Frontal cortex (tissue), 4 donors: ENCODE measurements at places on chromosomes 7 and 10.

GRCh38 chr7:84218681-84219080 lies 24.1 kb upstream of the SEMA3A start:
- DNase-seq, result no peak

DNA sequence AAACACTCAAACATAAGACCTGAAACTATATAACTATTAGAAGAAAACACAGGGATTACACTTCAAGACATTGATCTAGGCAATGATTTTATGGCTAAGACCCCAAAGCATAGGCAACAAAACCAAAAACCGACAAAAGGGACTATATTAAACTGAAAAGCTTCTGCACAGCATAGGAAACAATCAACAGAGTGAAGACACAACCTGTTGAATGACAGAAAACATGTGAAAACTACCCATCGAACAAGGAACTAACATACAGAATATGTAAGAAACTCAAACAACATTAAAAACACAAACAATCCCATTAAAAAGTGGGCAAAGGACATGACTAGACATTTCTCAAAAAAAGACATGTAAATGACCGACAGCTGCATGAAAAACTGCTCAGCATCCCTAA lies 109.0 kb downstream of the ALOX5 start:
- no peak for DNase-seq

GRCh38 chr7:107075863-107076574 lies 31.5 kb downstream of the PRKAR2B start:
- no peak for DNase-seq

- no peak for DNase-seq
Observed at GRCh38 chr10:59513558-59513957, 151.2 kb upstream of the FAM13C start.

DNA sequence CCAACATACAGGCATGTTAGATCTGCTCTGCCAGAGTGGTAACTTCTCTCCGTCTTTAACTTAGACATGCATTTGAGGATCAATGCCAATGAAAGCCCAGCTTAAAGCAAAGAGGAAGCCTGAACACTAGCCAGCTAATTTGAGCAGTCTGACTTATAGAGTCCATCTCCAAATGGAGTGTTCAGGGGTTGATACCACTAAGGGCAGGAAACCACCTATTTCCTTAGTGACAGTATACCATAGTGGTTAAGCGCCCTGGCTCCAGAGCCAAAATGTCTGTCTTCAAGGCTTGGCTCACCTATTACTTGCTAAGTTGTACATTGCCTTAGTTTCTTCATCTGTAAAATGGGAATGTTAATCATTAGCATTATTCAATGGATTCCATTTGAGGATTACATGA lies 678.5 kb downstream of the KCNMA1 start:
- no peak for DNase-seq

DNA sequence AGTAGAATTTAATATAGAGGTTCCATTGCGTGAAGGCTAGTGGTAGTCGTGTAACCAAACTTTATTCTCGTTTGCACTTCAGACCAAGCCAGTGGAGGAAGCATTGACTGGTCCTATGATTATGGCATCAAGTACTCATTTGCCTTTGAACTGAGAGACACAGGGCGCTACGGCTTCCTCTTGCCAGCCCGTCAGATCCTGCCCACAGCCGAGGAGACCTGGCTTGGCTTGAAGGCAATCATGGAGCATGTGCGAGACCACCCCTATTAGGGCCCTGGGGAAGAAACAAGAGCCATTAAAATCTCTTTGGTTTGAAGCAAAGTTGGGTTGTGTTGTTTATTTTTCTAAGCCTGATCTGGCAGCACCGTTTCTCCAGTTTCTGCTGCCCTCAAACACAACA lies 3.5 kb upstream of the CPA4 start:
- no peak for DNase-seq

GRCh38 chr7:16512097-16512496 lies 14.5 kb upstream of the LRRC72 start:
- no peak for DNase-seq

GRCh38 chr7:106346678-106347217 lies 62.0 kb upstream of the NAMPT start:
- no peak for DNase-seq

DNA sequence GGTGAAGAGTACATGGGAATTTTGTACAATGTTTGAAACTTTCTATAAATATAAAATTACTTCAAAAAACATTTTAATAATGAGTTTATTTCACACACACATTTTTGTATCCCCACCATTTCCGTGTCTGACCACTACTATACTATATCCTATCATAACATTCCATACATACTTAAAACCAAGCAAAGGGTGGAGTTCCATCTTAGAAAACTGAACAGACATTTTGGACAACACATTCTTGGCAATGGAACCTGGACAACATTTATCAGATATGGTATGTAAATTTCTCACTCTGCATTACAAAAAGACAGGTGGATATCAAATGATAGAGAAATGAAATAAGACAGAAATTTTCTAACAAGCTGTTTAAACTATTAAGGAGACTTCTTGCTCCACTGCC lies 168.9 kb downstream of the TWIST1 start:
- DNase-seq, result no peak
